ENCODE measurements at places on chromosomes 16 and 17.

- DNase-seq = no peak
Observed at GRCh38 chr17:80023481-80024205, 12.0 kb downstream of the TBC1D16 start.

- no peak for DNase-seq
Observed at GRCh38 chr16:84086341-84086740, 30.4 kb downstream of the MBTPS1 start.

- DNase-seq = no peak
Observed at GRCh38 chr17:35872196-35872980, 3.7 kb upstream of the HEATR9 start.

DNA sequence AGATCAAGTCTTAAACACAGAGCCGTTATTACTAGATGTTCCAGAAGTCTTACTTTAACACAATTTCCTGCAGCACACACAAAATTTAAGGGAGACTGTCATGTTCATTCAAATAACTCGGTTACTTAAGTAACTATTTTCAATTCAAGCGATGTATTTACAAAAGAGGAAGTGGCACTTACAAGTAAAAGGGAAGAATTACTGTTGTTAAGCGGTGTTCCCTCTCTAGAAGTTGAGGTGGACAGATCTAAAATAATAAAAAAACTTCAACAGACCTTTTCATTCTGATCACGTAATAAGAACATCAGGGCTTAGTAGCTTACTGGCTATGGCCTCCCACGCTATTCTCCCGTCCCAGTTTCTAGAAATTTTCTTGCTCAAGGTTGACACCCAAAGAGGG, 26.2 kb upstream of the TXNDC11 start:
- DNase-seq = no peak

DNA sequence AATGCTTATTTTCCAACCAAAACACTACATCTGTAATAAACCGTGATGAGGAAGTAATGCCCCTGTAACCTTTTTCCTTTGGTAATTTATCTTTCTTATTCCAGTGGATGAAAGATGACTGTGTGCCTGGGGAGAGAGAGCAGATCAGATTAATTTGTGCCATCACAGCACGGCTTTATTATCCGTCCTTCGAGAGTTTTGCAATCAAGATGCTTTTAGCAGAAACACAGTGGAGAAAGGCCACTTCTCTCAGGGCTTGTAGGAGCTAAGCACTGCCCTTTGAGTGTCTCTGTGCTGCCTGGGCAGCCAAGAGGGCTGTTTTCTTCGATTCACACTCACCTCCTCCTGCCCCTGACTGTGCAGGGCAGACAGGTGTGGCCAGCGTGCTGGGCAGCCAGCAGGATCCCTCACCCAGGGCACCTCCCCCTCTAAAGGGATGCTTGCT, 190.2 kb downstream of the PRKCA start:
- no peak for DNase-seq

GRCh38 chr17:13933441-13934276, 135.6 kb upstream of the COX10 start:
- DNase-seq = no peak

GRCh38 chr17:34979650-34980352, 511 bp upstream of the LIG3 start:
- no peak for DNase-seq

DNA sequence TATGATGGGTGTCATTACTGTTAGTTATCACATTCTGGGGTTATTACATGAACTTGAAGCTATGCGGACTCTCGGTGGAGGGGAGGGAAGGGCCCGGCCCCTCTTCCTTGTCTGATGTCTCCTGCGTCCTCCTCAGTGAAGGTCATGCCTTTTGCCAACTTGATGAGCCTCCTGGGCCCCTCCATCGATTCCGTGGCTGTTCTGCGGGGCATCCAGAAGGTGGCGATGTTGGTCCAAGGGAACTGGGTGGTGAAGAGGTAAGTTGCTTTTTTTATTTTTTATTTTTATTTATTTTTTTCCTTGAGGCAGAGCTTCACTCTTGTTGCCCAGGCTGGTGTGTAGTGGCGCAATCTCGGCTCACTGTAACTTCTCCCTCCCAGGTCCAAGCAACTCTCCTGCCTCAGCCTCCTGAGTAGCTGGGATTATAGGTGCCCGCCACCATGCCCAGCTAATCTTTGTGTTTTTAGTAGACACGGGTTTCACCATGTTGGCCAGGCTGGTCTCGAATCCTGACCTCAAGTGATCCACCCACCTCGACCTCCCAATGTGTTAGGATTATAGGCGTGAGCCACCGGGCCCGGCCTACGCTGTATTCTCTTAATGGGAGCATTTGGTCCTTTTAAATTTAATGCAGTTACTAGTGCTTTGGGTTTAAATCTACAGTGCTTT, 21.6 kb downstream of the POLR3E start:
- DNase-seq = peak; percentile 38

All from stimulated activated CD4-positive, alpha-beta T cell treated with anti-CD3 and anti-CD28 coated beads, Interleukin-1b, Interleukin-23, amount 100 ng/mL, for 1 hour (primary cell).